ENCODE measurements at places on chromosomes 16 and 17.
A peak's percentile ranks its signal among the peaks of the same experiment; 100 is the strongest.

DNA sequence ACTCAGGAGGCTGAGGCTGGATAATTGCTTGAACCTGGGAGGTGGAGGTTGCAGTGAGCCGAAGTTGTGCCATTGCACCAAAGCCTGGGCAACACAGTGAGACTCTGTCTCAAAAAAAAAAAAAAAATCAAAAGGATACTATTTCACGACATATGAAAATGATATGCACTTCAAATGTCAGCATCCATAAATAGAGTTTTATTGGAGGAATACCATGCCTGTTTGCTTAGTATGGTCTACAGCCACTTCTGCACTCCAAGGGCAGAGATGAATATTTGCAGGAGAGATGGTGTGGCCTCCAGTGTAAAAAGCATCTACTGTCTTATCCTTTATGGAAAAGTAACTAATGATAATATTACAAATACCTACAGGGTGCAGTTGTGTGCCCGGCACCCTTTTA is 27.2 kb downstream of the ABCC6 start:
- no peak for DNase-seq

DNA sequence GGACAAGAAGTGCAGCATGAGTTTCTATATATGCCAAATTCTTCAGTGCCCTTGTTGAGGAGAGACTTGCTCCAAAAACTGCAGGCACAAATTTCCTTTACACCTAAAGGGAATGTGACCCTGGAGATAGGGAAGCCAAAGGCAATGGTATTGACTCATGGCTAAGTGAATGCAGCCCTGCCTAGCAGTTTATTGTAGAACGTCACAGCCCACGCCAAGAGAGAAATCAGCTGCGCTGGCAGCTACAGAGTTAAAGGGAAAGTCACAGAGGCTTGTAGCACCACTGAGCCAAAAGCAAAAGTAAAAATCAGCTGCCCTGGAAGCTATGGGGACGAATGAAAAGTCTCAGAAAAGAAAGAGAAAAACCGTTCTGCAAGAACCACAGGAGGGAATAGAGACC is 10.1 kb downstream of the POLR3K start:
- DNase-seq = no peak

- no peak for DNase-seq
Observed at GRCh38 chr16:69039333-69039941, 66.0 kb upstream of the HAS3 start.

GRCh38 chr17:81697261-81698044 is 5.7 kb upstream of the MRPL12 start:
- DNase-seq = no peak

DNA sequence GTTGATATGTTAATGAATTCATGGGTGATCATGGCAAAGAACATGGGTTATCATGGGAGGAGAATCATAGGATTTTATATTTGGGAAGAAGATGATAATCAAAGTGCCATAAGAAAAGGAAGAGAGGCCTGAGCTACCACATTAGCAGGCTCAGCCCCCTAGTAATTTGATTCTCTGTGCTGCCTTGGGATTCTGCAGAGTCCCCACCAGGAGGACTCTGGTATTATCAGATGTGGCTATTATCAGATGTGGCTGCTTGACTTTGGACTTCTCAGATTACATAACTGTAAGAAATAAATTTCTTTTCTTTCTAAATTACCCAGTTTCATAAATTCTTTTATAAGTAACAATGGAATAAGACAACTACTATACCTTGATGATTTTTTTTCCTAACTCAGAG is 137.6 kb downstream of the ITFG1 start:
- DNase-seq = no peak

DNA sequence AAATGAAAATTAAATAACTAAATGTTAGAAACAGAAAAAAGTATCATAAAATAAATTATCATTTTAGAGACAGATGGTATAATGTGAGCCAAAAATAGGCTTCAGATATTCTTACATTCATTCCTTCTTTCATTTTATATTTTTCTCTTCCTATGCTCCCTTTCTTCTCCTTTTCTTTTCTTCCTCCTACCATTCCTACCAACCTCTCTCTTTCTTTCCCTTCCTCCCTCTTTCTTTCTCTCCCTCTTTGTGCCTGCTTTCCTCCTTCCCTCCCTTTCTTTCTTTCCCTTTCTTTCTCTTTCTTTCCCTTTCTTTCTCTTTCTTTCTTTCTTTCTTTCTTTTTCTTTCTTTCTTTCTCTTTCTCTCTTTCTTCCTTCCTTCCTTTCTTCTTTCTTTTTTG is 275.6 kb upstream of the ELAC2 start:
- DNase-seq = no peak

GRCh38 chr17:63847525-63848249 is 5.2 kb upstream of the SMARCD2 start:
- no peak for DNase-seq

DNA sequence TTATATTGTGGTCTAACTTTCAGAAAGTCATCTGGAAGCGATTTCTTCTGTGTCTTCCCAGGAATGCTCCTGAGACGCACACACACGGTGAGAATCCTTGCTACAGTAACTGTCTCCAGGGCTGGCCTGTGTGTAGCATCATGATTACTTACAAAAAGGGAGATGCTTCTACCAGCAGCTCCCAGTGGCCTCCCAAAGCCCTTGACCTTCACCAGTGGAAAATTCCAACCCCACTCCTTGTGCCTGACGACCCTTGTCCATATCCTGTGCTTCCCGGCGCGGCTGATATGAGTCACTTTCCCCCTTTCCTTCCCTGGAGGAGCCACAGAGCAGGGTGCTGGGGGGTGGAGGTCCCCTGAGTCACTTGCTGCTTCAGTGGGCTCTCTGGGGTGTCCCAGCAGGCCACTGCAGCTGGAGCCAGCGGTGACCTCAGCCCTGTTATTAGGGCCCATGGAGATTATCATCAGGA is 22.1 kb upstream of the NAT9 start:
- DNase-seq = no peak

DNA sequence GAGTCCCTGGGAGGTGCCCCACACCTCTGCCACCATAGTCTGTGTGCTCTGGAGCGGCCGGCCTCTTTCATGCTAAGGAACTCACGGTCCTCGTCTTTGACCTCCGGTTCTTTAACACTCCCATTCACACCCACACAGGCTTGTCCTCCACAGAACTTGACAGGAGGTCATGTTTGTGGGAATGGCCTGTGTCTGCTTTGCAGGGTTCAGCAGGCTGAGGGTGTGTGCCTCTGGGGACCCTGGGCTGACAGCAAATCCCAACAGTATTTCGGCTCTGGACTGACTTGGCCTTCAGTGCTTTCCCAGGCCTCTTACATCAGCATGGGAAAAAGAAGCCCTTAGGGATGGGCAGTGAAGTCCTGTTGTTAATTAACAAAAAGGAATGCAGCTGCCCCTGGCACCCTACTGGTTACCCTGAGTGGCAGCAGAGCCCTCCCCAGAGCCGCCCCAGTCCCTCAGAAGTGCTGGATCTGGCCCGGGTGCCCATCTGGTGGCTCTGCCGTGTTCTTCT is 35.4 kb upstream of the ADORA2B start:
- DNase-seq = no peak

GRCh38 chr17:18951941-18952842 is at the start of gene SLC5A10:
SLC5A10 (plus strand) TSS chr17:18952165; CDS start chr17:18952206, 41 bp downstream.
- DNase-seq = no peak

- DNase-seq = no peak
Observed at GRCh38 chr16:86257546-86257945, 252.8 kb upstream of the FOXF1 start.

DNA sequence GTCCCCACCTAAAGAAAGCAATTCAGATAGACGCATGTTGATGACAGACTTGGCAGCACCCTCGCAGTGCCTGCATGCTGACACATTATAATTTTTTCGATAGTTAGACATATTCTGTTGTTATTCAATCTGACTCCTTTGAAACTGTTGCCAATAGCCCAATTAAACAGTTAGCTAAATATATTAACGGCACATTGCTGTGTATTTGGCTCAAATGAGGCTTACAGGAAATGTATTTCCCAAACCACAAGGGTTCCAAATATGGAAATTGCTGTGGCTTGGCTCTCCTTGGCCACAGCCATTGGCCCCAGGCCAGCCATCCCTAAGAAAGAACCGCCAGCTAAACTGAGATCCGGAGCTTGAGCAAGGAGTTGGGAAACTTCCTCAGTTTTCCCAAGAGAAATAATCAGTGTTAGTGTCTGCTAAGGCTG is 31.1 kb downstream of the C16orf82 start:
- DNase-seq = no peak

DNA sequence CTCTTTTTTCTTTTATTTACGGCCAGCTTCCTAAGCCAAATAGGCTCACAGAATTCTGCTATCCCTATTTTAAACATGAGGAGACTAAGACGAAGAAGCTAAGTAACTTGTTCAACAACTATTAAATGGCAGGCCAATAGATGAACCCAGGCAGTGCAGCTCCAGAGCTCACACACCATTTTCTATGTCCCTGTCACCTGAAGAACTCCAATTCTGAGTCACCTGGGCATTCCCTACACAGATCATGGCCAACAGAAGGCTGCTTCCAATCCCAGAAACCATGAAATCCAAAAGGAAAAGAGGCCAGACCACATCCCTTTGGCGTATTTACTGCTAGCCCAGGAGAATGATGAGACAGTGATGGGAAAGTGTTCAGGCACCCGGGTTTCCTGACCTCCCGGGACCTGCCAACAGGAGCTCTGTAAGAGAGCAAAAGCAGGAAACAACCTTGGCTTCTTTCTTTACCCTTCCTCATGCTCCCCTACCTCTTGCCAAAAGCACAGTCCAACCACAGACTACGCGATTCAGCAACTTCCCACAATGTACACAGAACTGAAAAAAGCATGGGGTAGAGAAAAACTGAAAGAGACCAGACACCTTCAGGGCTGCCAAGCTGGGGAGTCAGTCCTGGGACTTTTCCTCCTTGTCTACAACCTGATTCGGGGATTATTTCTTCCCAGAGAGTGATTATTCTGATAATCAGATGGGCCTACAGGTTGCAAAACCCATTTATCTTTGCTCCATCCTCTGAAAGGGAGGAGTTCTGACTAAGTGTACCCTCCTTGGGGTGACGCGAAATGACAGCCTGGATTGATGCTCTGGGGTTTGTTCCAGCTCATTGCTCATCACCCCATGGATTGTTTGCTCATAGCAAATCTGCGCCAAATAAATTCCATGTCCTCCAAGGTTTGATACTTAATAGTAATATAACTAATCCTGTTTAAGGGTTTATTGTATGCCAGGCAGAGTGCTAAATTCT is 47.8 kb upstream of the HAS3 start:
- no peak for DNase-seq

GRCh38 chr17:45641541-45641940 is 142.6 kb upstream of the CRHR1 start:
- DNase-seq = no peak

DNA sequence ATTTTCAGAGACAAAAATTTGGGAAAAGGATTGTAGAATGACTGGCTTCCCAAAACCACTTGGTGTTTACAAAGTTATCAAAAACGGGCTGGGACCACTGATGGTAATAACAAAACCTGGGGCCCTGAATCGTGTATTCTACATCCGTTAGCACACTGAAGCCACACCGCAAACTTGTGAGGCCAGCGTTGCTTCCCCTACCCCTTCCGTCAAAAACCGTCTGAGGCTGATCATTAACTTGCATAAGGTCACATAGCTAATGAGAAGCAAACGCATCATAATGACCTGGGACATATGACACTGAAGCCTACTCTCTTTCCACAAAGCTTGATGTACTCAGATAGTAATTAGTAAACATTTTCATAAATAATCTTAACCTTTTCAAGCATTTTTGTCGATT is 704.3 kb downstream of the MAF start:
- DNase-seq = peak; percentile 9

GRCh38 chr17:37458805-37459204 is 30.9 kb upstream of the DUSP14 start:
- DNase-seq = no peak

- no peak for DNase-seq
Observed at GRCh38 chr17:77890771-77891170, 67.7 kb upstream of the TNRC6C start.

DNA sequence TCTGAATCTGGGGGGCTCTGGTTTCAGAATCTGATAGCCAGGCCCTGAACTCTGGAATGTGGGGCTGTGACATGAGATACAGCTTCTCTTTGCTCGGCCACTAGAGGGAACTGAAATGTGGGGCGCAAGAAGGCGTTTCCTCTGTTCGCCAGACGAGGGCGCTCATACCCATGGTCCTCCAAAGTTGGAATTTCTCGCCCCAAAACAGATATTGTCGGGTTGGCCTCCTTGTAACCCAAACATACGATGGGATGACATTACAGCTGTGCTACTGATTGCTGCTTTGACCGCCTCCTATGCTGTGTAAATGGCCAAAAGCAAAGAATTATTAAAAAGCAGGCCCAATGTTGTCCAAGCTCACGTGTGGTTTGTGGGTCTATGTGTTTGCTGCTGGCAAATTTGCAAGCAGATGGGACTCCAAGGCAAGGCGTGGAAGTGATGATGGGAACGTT is 13.1 kb upstream of the MSI2 start:
- DNase-seq = peak; percentile 56

DNA sequence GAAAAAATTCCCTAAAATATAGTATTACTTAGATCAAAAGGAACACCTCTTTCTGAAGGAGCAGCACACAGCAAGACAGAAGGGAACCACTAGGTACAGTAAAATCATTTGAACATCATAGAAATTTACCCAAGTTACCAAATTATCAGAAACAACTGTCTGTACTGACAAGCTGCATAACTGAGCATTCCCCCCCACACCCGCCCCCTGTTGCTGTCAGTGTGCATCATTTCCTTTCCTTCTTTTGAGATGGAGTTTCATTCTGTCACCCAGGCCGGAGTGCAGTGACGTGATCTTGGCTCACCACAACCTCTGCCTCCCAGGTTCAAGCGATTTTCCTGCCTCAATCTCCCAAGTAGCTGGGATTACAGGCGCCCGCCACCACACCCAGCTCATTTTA is 120.7 kb downstream of the TRIM37 start:
- no peak for DNase-seq

- no peak for DNase-seq
Observed at GRCh38 chr17:72116661-72117521, 3.9 kb upstream of the SOX9 start.

GRCh38 chr17:80604009-80604669 is 59.5 kb downstream of the RPTOR start:
- DNase-seq = no peak

- DNase-seq = no peak
Observed at GRCh38 chr17:28194382-28194781, 124.6 kb upstream of the TMEM97 start.

DNA sequence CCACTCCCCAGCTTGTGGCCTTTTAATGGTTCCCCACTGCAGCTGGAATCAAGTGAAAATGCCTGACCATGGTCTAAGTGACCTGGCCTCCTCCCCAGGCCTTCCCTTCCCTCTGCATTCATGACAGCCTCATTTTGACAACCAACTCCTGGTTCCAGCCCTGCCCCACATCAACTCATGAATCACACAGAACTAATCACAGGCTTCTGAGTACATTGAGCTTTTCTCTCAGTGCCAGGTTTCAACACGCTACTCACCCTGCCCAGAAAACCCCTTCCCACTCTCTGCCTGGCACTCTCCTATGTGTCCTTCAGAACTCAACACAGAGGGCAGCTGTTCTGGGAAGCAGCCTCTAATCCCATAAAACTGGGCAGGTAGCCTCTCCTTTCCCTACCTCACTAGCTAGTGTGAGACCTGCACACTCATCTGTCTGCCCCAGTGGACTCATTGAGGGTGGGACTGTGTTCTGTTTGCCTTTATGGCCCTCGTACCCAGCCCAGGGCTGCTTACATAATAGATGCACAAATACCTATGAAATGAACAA is 313.6 kb downstream of the GRIN2A start:
- no peak for DNase-seq

- DNase-seq = no peak
Observed at GRCh38 chr17:66747578-66748275, 87.2 kb upstream of the CACNG5 start.

GRCh38 chr17:58337210-58337599 is 8.6 kb upstream of the TSPOAP1 start:
- peak; percentile 71 for DNase-seq

GRCh38 chr16:85583491-85584181 is 29.5 kb upstream of the GSE1 start:
- no peak for DNase-seq

Data from T-cell (primary cell).